ENCODE measurements at places on chromosomes 2 and 18.
A peak's percentile ranks its signal among the peaks of the same experiment; 100 is the strongest.

DNA sequence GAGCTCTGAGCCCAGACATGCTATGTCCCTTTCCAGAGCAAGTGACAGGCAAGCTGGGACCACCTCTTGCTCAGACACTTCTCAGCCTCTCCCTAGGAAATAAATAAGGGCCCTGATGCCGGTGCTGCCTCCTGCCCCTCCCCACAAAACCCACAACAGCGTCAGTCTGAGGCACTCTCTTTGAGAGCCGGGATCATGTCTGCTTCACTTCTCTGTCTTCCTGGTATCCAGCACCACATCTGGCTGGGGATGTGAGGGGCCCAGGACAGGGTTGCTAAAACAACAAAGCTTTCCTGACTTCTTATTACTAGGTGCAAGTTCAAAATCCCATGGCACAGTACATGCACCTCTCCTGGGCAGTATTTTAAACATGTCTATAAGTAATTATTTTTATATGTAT lies 103.9 kb upstream of the GLI2 start:
- no peak for DNase-seq

DNA sequence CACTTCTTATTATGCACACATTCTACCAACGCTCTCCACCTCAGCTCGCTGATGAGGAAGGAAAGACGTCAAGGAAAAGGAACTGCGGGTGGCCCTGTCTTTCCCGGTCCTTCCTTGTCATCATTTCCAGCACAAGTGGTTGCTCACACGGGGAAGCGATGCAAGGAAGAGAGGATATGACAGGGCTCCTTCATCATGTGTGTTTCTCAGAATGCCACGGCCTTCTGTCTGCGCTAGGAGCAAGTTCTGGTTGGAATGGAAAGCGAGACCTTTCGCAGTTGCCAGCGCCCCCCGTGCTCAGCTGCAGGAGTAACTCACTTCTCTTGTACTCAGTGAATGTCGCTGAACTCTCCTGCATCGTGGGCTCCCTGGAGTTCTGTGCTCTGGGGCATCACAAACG lies 191.8 kb upstream of the GLI2 start:
- no peak for DNase-seq

GRCh38 chr2:232521959-232522622 lies 1.9 kb downstream of the PRSS56 start:
- DNase-seq = peak; percentile 90

- no peak for DNase-seq
Measured at GRCh38 chr2:13240789-13241487, 524.2 kb downstream of the TRIB2 start.

GRCh38 chr2:238128061-238128440 lies 10.4 kb upstream of the KLHL30 start:
- no peak for DNase-seq

- DNase-seq = no peak
Measured at GRCh38 chr18:65721619-65722018, 29.2 kb upstream of the CDH7 start.

- no peak for DNase-seq
Measured at GRCh38 chr18:7662866-7663265, 95.8 kb downstream of the PTPRM start.

GRCh38 chr2:204019572-204020501 lies 83.3 kb downstream of the ICOS start:
- DNase-seq = no peak

- DNase-seq = no peak
Measured at GRCh38 chr2:152766928-152767327, 48.5 kb downstream of the ARL6IP6 start.

DNA sequence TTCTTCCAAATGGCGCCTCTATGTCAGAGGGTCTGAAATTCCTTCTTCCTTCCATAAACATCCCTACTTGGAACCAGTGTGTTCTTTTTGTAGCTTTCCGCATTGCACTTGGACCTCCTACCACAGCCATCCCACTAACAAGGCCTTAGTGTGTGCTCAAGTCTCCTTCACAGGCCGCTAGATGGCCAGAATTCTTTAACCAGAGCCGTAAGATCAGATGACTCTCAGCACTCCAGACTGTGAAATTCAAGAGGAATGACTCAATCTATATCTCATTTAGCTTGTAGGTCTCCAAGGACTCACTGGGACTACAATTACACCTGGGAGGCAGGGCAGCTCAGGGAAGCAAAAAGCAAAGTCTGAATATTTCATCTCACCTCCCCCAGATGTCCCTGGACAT lies 298.9 kb downstream of the EIPR1 start:
- no peak for DNase-seq

DNA sequence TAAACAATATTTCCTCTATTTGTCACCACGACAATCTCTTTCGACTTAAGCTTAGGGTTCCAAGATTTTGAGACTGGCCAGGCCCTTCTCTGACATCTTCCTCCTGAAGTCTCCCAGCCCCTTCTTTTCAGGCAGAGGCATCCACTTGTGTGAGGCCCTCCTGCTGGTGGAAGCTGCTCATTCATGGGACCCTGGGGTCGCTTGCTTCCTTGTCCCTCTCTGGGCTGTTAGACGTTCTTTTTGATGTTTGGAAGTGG lies 188.2 kb upstream of the APCDD1 start:
- DNase-seq = no peak

GRCh38 chr2:1588978-1589621 lies 155.2 kb downstream of the PXDN start:
- no peak for DNase-seq

Measured in GM12892 (cell line).